CD4-positive, alpha-beta T cell treated with Interleukin-2 at 100 ng/mL for 4 hours (primary cell): ENCODE measurements at places on chromosomes 12 and 14.

DNA sequence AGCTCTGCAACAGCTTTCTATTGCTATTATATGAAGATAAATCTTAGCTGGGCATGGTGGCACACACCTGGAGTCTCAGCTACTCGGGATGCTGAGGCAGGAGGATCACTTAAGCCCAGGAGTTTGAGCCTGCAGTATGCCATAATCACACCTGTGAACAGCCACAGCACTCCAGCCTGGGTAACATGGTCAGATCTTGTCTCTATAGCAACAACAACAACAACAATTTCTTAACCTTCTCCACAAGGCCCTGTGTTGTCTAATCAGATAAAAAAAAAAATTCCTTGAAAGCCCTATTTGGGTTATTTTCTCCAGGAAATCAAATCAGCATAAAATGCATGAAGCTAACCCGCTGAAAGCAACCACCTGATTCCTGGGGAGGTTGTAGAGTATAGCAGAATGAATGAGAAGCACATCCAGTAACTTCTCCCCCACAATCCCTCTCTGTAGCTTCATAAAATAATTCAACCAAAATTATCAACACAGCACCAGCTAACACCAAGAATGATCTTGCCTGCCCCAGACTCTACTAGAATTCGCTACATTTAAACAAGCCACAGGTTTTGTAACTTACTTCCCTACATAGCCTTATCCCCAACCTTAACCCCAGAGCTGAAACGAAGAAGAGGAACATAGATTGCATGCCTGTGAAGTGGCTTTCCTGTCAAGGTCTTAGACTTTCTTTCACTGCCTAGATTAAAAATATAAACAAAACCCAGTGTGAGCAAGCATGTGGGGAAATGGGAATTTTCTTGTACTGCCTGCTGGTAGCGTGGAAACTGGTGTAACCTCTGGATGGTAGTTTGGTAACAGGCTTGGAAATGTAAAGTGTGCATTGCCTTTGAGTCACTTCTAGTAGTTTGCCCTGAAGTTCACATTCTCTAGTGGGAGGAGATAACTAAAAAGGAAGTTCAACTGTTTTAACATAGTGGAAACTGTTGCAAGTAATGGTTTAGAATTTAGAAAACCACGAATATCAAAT, 6.0 kb upstream of the STK38L start:
- peak; percentile 28 for DNase-seq

- no peak for DNase-seq
These were observed 83.6 kb upstream of the USP44 start for GRCh38 chr12:95634622-95635621.

DNA sequence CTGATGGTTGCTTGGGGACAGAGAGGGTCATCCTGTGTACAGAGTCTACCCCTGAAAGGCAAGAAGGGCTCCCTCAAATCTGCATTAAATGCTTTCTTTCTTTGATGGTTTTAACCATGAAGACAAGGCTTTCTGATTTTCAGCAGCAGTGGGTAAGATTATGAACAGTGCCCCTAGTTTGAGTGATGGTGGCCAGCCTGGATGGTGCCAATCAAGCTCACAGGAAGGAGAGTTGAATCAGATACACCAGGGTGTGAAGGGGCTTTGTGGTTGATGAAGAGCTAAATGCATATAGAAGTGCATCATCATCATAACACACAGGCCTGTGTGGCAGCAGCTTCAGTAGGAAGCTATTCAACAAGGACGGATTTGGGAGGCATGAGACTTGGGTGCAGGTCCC, 5.7 kb downstream of the KRT85 start:
- DNase-seq: no peak

DNA sequence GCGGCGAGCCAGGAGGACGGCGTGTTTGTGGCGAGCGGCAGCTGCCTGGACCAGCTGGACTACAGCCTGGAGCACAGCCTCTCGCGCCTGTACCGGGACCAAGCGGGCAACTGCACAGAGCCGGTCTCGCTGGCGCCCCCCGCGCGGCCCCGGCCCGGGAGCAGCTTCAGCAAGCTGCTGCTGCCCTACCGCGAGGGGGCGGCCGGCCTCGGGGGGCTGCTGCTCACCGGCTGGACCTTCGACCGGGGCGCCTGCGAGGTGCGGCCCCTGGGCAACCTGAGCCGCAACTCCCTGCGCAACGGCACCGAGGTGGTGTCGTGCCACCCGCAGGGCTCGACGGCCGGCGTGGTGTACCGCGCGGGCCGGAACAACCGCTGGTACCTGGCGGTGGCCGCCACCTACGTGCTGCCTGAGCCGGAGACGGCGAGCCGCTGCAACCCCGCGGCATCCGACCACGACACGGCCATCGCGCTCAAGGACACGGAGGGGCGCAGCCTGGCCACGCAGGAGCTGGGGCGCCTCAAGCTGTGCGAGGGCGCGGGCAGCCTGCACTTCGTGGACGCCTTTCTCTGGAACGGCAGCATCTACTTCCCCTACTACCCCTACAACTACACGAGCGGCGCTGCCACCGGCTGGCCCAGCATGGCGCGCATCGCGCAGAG, 873 bp downstream of the PLXNC1 start:
- peak; percentile 32 for DNase-seq

DNA sequence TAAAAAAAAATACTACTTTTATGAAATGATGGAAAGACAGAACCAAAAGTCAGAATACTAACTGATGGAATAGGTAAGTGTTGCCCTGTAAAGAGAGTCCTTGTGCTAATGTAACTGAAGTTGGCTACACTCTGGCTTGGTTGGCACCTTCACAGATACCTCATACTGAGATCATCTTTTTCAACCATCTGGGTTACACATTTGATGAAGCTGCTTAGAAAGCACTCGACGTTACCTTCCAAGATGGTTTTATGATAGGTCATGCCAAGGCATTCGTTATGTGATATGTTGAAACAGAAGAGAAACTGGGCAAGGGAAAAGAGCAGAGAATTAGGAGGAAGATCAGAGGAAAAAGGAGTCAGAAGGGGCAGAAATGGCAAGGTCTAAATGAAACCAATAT, 203.8 kb downstream of the ADAMTS20 start:
- no peak for DNase-seq
